Activated gamma-delta T cell treated with Interleukin-2 at 50 U/mL for 16 hours (primary cell): ENCODE measurements at places on chromosomes 12 and 14.

DNA sequence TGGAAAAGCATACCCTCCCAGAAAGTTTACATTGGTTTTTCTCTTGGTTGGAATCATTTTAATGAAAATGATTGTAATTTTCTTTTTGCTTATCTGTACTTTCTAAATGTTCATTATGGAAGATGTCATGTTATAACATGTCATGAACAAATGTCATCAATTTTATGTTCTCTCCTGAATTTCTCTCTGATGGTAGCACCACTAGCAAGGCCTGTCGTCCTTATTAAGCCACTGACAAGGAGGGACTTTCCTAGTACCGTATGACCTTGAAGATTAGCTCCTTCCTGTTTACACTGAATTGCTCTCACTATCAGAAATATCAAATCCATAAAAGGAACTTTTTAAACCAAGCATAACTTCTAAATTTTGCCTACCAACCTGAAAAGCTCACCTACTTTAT, 99.0 kb downstream of the ESR2 start:
- no peak for DNase-seq

GRCh38 chr12:122880668-122881067, 15.3 kb downstream of the VPS37B start:
- DNase-seq = no peak

- no peak for DNase-seq
These were observed 147.4 kb upstream of the FOXN3 start for GRCh38 chr14:89564286-89564957.

DNA sequence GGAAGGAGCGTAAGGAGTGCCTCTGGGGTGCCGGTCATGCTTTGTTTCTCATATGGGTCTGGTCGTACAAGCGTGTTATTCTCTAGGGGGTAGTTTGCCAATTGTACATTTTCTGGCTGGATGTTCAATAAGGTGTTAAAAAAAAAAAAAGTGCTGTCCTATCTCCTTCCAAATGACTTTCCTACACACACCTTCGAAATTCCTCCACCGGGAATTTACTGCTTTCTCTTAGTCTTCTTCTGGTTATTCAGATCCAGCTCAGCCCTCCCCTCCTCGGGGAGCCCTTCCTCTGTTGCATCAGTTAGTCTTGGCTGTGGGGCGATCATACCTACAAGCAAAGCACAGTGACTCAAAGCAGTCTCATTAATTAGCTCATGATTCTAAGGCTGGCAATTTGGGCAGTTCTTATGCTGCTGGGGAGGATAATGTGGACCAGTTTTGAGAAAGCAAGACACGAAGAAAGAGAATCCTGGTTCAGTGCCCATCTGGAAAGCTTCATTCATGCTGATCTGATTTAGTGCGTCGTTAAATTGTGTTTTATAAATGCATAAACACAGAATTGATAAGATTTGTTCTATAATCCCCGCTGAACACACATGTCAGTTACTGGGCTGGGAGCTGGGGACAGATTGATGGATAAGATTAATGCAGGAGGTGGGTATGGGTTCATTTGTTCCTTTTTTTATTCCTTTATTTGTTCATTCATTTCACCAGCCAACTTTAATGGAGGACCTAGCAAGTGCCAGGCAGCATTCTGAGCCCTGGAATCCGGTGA, 9.2 kb upstream of the CLMN start:
- no peak for DNase-seq

DNA sequence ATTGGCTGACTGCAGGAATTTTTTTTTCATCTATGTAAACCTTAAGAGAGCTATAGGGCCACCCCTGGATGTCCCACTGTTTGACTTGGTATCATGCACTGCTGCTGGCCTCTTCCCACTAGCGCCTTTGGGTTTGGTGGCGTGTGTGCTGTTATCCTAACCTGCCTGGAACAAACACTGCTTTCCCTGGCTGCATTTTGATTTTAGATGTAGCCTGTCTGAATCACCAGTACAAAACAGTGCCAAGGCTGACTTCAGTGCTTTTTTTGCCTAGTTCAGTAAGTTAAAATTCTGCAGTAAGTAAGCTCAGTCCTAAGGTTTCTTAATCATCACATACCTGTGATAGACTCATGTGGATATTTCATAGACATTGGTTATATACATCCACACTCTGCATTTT, 99.2 kb downstream of the EML1 start:
- no peak for DNase-seq

DNA sequence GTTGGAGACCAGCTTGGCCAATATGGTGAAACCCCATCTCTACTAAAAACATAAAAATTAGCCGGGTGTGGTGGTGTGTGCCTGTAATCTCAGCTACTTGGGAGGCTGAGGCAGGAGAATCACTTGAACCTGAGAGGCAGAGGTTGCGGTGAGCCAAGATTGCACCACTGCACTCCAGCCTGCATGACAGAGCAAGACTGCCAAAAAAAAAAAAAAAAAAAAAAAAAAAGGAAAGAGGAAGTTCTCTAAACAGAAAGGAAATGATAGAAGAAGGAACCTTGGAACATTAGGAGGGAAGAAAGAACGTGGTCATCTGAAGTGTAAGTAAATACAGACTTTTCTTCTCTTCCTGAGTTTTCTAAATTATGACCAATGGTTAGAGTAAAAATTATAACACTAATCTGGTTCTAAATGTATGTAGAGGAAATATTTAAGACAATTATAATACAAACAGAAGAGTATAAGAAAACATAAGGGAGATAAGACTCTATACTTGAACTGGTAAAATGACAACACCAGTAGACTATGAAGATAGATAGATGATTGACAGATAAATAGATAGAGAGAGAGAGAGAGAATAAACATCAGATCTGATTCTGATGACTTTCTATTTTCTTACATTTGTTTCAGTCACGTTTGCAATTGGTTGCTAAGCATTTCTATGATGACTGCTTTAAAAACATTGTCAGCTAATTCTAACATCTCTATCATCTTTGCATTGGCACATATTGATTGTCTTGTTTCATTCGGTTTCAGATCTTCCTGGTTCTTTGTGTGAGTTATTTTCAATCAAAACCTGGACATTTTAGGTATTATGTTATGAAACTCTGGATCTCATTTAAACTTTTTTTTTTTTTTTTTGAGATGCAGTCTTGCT, 12.9 kb upstream of the CORO1C start:
- no peak for DNase-seq

DNA sequence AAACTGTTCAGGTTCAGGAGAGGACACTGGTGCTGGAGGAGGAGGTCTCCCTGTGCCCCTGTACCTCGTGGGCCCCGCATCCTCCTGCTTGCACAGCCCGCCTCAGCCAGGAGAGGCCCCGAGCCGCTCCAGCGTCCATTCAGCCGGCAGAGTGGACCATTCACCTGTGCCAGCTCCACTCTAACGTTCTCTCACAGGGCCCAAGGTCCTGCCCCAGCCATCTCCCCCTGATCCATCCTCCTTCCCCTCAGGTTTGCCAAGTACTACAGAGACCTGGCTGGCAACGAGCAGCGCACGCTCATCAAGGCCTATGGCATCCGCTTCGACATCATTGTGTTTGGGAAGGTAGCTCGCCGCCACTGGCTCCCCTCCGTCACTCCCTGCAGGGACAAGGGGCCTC, 22.2 kb downstream of the P2RX4 start:
- no peak for DNase-seq

GRCh38 chr12:96486751-96487613, 2.4 kb upstream of the CFAP54 start:
- DNase-seq = no peak

- DNase-seq = no peak
These were observed 42.2 kb downstream of the ZCRB1 start for GRCh38 chr12:42283739-42284138.

- DNase-seq = no peak
These were observed 12.6 kb downstream of the R3HDM2 start for GRCh38 chr12:57418255-57418654.

DNA sequence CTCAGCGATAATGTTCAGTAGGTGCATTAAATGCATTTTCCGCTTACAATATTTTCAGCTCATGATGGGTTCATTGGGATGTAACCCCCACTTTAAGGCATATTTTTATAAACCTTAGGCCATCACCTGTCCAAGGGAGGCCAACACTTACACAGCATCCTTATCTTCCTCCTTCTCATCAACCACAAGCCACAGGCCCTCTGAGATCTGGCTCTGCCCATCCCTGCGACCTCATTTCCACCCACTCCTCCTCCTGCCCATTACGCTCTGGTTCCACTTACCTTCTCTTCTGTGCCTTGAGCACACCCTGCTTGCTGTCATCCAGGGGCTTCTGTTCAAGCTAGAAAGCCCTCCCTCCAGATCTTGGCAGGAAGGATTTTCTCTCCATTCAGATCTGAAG, 93.2 kb downstream of the EGLN3 start:
- no peak for DNase-seq

DNA sequence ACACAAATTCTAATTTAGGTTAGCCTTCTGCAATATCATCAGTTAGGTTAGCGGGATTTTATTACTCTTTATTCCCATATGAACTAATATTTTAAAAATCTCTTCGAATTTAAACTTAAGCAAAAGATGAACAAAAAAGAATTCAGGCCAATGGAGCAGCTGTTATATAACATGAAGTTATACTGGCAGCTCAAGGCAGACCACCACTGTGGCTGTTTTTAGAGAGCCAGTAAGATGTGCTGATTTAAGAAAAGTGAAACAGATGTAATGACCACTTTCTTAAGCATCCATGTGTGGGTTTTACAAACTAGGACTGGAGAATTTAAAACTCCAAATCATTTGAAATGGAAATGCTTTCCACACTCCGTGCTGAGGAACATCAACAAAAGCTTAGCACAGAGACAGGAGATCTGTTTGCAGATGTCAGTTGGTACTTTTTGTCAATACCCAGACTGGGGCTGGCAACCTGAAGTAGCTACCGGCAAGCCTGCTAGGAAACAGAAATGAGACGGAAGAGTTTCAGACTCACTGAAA, 164.9 kb downstream of the TTC7B start:
- no peak for DNase-seq

DNA sequence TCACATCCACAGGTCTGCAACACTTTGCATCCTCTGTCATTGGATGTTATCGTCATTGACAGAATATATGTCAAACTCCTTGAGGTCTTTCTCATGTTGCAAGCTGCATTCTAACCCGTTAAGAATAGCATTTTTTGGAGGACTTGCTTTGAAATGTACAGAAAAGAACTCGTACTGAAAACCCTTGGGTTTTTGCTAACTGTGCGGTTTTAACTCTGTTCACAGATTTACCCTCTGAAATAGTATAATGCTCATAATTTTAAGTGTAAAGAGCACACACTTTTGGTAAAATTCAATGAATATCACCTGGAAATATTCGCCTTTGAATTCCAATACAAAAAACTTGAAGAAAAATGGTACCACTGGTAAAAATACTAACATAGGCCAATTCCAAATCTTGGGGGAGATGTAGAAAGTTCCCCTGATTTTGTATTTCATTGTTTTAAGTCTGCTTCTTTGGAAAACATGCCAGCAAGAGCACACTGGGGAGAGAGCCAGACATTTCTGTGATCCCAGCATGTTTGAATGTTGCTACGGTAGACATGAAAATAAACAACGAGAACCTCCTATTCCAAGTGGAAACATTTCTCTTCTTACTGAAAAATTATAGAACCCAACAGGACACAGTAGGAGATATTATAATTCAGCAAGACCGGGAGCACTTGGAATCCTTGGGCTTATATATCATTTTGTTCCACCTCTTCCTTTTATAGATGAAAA, 446.0 kb downstream of the AEBP2 start:
- no peak for DNase-seq

DNA sequence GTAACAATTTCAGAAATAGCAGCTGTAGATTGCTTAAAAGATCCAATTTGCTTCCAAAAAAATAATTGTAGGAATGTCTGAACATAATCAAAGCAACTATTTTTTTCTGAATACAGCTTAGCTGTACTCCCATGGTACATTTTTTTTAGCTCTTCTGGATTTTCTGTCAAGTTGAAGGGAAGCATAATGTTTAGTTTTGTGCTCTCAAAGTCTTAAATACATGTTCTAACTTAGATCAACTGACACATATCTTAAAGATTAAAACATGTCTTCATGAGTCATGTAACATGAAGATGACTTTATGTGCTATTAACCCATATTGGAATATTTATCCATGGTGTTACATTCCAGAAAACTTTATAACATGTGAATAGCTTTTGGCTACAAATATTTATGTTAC, 255.7 kb downstream of the BTG1 start:
- no peak for DNase-seq

DNA sequence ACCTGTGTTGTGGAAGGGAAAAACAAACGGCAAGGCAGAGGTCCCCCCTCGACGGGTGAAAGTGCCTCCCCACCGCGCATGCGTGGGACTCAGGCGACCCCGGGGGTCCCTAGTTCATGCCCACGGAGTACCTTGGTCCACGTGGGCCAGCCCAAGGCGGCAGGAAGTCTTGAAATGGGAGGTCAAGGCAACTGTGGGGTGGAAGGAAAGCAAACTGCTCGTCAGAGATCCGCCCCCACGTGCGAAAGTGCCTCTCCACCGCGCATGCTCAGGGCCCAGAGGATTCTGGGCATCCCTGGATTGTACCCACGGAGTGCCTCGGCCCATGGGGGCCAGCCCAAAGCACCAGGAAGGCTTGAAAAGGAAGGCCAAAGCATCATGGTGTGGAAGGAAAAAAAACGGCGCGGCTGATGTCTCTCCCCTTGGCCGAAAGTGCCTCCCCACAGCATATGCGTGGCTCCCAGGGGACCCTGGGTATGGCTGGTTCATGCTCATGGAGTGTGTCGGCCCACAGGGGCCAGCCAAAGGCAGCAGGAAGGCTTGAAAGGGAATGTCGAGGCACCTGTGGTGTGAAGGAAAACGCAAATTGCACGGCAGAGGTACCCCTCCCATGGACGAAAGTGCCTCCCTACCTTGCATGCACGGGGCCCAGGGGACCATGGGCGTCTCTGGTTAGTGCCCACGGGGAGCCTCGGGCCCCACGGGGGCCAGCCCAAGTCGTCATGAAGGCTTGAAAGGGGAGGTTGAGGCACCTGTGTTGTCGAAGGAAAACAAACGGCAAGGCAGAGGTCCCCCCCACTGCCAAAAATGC, 369.7 kb downstream of the ALG10 start:
- no peak for DNase-seq

DNA sequence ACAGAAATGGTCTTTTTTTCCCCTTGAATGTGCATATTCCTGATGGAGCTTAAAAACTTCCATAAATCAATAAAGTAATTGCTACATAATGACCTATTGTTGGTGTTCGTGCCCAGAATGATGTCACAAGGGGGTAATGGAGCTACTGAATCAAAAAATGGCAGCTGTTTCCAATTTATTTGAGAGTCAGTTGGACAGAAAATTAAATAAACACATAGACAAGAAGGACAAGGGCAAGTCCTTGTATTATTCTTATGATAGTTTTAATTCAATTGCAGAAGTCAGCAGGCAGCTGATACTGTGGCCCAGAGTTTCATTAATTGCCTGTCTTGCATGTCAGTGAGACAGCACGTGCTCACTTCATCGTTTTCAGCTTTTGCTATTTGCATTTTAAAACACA, 473.5 kb downstream of the ETNK1 start:
- no peak for DNase-seq

DNA sequence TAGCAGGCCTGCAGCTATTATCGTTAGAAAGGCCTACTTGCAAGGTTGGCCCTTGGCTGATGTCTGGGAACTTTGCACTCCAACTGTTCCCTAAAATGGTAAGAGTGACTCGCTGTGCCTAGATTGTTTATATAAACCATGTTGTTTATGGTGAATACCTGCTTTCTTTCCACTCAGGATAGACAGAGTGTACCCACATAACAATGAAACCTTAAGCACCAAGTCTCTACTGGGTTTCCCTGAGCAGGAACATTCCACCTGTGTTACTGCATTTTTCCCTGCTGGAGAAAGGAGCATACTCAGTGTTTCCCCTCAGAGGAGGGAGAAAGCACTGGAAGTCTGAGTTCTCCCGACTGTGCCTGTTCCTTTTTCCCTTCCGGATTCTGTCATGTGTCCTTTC, 32.8 kb downstream of the ERP29 start:
- no peak for DNase-seq

GRCh38 chr12:64124511-64125197, 97.4 kb downstream of the KICS2 start:
- no peak for DNase-seq
